ENCODE measurements at places on chromosomes 13 and 19. TPM values are rescaled to one million over a fixed set of nuclear protein-coding genes. Genes with fewer than 3 reads are reported as not detected.

Gene ZNF808
- 33.9 TPM for total RNA-seq

Gene CACNG7
- not detected for total RNA-seq

Gene FAM83E
- 2.8 TPM for total RNA-seq

Gene SLITRK1
- not detected for total RNA-seq

Gene DMAC2
- 43.2 TPM for total RNA-seq

Gene TINCR
- 0.79 TPM for total RNA-seq

Gene CGB5
- not detected for total RNA-seq

Gene WDR62
- 46.0 TPM for total RNA-seq

Gene RPL21
- total RNA-seq, result 806 TPM

All from activated CD8-positive, alpha-beta memory T cell treated with anti-CD3 and anti-CD28 coated beads, Interleukin-2, amount 10 ng/mL, durations not matched to agents 7 days and 5 days (primary cell).